Dermis lymphatic vessel endothelial cell (primary cell): ENCODE measurements at places on chromosomes 5 and 9. TPM values are rescaled to one million over a fixed set of nuclear protein-coding genes. Genes with fewer than 3 reads are reported as not detected.

BTNL3 gene
- under 0.01 TPM in 2 replicates for total RNA-seq

INIP gene
- 15.2 and 23.6 TPM in 2 replicates for total RNA-seq

AFAP1L1 gene
- total RNA-seq = 226 and 255 TPM in 2 replicates

HSPB3 gene
- total RNA-seq = not detected in 2 replicates

CD72 gene
- 0.09 and 0.11 TPM in 2 replicates for total RNA-seq

PTGS1 gene
- total RNA-seq = 0.76 and 1.5 TPM in 2 replicates

RORB gene
- not detected in 2 replicates for total RNA-seq

EPB41L4B gene
- total RNA-seq = 0.22 and 0.86 TPM in 2 replicates

CARD9 gene
- 0.09 and 0.43 TPM in 2 replicates for total RNA-seq

HSD17B3 gene
- not detected in 2 replicates for total RNA-seq

RNF183 gene
- not detected in 2 replicates for total RNA-seq

PGM5 gene
- total RNA-seq = 87.0 and 134 TPM in 2 replicates
